ENCODE measurements at places on chromosomes 7 and 10.

DNA sequence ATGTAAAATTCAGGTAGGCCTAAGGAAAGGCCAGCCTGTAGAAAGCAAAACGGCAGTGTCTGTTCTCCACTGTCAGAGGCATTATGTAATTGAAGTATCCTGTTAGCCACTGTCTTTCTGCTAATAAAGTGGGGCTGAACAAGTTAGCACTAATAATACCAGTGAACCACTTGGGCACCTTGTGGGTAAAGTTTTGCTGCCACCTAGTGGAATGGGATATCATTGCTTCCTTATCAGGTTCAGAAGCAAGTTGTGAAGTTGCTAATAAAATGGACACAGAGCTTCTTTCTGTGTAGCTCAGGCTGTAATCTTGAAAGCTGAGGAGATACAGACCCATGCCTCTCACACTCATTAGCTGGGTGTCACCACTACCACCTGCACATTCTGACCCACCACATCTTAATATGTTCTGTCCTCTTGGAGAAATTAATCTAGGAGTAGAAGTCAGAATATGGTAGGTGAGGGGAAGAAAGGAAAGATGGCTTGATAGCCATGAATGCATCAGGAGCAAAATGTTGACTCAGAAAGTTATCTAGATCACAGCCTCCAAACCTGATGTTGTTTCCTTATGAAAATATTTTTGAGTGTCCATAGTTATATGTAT, 175.1 kb downstream of the SEPTIN7 start:
- no peak for DNase-seq

DNA sequence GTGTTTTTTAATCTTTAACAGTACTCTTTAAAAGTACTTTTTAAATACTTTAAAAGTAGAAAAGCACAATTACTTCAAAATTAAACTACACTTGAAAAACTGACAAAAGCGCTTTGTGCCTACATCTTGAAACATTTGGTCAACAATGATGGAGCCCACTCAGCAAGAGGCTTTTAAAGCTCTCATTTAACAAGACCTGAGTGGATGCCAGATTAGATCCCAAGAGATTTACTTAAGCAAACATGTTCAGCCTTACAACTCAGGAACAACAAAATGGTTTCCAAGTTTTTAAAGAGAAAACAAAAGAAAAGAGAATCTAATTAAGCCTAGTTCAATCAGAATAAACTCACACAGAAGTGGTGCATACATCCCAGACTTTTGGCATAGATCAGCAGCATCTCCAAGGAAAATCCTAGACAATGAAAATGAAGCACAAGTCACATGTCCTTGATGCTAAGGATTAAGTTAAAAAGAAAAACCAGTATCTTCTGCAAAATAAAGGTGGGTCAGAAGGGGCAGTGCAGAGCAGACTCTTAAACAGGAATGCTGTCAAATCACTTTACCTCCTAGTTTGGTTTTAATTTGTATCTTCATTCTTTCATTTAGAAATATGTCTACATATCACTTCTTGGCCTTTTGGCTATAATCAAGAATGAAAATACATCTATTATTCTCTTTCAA, 26.2 kb downstream of the HIBADH start:
- DNase-seq = no peak

DNA sequence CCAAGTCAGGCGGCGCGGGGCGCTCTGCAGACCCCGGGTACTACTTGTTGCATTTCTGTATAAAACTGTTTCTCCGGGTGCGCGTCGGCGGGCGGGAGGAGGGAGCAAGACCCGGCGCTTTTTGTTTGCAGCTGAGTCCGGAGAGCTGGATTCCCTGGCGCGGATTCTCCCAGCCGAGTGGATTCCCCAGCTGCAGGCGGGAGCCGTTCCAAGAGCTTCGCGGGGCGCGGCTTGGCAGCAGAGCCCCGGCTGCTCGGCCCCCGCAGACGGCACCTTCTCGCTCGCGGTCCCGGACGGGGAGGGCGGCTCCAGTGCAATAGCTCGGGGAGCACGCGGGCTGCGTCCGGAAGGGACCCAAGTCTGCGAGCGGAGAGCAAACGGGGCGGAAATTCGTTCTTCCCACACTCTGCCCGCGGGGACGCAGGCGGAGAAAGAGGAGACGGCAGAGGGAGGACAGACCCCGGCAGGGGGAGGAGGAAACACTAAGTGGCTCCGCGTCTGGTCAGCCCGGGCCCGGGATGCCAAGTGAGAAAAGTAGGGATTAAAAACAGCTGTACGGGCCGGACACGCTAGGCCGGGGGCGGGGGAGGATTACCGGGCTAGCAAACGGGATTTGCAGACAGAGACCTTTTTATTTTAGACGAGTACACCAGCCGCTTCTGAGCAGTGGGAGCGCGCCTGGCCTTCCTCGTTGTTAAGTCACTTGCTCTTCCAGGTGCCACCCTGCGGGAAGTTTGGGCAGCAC, at the start of gene TRIL:
TRIL (minus strand) TSS at position 96 of the 745 bp plus-strand sequence. CDS start 284 bp downstream, outside the sequence.
- DNase-seq = no peak

DNA sequence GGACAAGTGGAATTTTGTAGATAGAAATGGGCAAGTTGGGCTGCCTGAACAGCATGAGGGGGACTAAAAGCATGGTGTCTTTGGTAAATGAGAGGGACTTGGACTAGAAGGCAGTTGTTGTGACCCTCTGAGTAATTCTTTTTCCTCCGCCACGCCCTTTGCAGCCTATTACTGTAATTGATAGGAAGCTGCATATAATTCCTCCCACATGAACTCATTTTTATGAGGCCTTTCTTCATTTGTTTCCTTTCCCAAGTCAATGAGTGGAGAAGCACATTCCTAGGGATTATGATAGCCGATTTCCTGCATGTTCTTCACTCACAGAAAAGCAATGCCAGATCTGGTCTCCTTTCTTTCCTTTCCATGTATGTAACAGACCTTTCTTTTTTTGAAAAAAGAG, 27.7 kb downstream of the ZSCAN25 start:
- no peak for DNase-seq

- no peak for DNase-seq
Measured at GRCh38 chr7:120394595-120394994, 121.6 kb downstream of the KCND2 start.

DNA sequence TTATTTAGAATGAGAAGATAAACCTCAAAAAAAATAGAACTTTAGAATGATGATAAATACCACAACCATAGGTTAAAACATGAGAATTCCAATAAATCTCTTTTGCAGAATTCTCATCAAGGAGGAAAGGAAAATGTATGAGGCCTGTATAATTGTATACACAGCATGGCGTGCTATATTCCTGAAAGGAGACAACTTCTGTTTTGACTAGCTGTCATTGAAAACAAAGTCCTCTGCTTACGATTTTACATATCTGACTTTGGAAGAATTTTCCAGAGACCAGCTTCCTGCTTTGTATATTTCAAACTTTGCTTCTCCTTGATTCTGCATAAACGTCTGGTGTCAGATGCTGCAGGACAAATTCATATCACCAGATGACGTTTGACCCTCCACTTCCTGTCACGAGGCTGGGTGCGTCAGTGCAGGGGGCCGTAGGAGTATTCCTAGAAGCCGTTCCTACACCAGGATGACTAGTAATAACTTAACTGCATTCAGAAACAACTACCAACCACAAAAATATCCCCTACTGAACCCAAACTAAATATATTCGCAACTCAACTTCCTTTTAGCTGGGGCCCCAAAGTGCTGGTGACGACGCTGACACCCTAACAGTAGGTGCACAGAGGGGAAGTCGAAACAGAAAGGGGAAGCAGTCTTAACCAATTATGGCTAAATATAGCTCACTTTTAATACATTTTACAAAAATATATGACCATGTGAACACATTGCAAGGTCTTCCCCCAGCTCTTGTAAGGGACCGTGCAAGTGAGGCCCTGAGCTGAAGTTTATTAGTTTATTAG, 178.6 kb upstream of the INHBA start:
- DNase-seq = peak; percentile 65

DNA sequence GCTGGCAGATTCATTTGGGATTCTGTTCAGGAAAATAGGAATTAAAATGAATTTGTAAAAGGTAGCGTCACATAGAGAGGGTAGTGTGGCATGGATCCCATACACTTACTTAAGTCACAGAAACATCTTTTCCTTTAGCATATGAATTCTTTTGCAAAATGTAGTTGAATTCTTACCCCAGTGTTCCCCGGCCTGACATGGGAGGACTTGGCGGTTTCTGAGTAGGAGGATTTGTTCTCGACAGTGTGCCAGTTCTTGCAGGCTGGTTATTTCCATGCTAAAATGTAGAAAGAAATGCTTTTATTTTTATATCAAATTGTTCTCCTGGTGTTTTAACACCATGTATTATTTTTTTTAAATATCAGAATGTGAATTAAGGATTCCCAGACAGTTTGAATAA, 72.6 kb downstream of the PDSS1 start:
- DNase-seq = no peak

DNA sequence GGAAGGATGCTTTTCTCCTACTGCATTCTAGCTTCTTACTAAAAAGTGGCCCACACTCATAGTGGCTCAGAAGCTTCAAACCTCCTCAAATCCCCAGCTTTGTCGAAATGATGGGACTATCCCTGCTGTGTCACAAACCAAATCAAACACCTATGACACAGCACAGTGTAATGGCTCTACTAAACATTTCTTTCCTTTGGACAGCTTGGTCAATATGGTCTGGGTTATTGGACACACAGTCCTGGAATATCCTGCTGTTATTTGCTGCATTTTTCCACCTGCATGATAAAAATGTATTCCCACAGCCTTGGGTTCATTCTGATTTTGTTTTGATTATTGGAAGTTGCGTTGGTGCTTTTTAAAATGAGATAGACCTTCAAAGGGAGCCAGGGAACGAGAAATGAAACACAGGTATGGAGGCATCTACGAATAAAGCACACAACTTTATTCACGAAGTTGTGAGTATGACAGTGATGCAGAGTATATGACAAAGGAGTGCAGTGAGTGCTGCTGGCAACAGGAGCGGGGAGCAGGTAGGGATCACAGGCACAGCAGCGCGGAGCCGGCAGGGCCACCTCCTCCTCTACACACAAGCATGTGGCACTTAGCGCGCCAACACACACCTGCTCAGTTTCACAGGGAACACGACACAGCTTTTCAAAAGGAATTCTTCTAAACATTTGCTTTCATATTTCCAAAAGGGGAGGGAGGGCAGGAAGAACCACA, 26.5 kb upstream of the AFAP1L2 start:
- DNase-seq = no peak

DNA sequence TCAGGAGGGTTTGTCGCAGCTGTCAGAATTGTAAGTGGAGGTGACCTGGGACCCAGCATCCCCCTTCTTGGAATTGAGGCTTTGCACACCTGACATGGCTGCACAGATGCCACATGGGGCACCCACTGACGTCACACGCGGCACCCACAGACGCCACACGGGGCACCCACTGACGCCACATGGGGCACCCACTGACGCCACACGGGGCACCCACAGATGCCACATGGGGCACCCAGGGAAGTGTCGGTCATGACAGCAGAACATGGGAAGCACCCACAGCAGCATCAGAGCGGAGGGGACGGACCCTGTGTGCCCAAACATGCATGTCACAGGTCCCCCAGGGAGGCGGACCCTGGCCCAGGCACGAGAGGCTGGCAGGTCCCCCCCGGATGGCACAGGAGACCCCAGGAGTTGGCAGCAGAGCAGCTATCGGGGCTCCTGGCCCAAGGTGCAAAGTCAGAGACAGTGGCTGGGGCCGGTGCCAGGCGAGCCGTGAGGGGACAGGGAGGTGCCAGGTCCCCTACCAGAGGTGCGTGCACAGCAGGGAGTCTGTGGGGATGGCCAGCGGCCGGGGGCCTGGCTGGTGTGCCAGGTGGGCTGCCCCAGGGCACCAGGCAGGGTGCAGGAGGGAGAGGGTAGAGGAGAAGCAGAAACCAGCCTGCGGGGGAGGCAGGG, 21.1 kb downstream of the KNDC1 start:
- no peak for DNase-seq

- no peak for DNase-seq
Measured at GRCh38 chr7:112358513-112358912, 91.7 kb upstream of the IFRD1 start.

DNA sequence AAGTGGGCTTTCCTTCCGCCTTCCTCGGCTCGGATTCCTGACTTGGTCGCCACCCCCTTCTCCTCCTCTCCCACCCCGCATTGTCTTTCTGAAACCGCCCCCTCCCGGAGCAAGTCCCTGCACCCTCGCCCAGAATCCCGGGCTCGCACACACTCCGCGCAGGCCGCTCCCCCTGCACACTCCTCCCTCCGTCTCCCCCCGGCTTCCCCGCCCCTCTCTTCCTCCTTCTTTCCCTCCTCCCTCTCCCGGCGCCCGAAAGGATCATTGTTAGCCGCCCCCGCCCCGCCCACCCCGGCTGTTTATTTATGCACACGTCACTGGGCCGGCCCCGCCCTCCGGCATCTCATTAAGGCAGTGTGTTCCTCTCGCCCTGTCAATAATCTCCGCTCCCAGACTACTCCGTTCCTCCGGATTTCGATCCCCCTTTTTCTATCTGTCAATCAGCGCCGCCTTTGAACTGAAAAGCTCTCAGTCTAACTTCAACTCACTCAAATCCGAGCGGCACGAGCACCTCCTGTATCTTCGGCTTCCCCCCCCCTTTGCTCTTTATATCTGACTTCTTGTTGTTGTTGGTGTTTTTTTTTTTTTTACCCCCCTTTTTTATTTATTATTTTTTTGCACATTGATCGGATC, at the start of gene TCF7L2:
TCF7L2 (plus strand) TSS at position 373 of the 633 bp plus-strand sequence. CDS start 510 bp downstream, outside the sequence.
- no peak for DNase-seq

DNA sequence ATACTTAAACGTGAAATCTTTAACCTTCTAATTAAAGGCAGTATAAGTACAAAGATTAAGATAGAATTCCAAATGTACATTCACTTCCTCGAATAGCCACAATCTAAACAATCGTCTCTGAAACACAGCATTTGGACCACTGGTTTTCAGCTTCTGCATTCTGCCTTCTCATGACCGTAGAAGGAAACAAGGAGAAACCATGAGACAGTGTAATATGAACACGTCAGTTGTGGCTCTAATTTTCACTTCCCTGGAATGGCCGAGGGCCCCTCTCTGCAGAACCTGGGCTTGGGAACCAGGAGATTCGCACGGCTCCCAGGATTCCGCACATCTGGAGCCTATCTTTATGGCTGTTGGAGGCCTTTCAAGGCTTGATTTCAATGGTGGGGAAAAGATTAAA, 189.3 kb downstream of the KLF6 start:
- no peak for DNase-seq

- no peak for DNase-seq
Measured at GRCh38 chr10:71771821-71772617, 1.3 kb downstream of the VSIR start.

- DNase-seq = no peak
Measured at GRCh38 chr7:14892961-14893360, 9.6 kb downstream of the DGKB start.

DNA sequence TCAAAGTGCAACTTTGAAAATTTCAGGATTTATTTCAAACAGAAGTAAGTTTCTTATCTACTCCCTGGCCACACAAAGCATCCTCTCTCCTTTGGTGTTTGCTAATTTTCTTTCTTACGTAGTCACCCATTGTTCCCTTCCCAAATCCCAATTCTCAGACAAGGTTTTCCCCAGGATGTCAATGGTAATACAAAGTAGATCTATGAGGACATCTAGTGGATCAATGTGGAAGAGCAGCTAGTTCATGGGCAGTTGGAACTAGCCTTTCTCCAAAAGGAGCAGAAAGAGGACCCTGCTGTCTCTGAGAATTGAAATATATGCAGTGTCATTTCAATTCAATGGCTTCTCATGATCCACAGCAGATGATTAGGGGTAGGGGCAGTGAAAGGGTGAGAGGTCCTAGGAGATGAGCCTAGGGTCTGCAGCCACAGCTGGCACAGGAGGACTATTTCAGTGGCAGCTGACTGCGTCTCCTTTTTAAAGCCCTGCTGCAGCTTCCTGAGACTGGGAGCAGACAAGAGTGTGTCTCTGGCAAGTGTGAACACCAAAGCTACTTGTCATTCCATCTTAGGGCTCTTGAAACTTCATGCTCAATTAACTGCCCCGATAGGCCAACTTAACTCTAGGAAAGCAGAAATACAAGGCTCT, 632.6 kb downstream of the KCNMA1 start:
- DNase-seq = no peak

GRCh38 chr7:117085275-117085674, 132.0 kb downstream of the ST7 start:
- no peak for DNase-seq

All from activated CD8-positive, alpha-beta memory T cell treated with anti-CD3 and anti-CD28 coated beads for 48 hours (primary cell).